ENCODE measurements at places on chromosomes 3 and 15.

- peak; percentile 82 for DNase-seq
Measured at GRCh38 chr15:57861034-57861638, 154.6 kb downstream of the POLR2M start.

DNA sequence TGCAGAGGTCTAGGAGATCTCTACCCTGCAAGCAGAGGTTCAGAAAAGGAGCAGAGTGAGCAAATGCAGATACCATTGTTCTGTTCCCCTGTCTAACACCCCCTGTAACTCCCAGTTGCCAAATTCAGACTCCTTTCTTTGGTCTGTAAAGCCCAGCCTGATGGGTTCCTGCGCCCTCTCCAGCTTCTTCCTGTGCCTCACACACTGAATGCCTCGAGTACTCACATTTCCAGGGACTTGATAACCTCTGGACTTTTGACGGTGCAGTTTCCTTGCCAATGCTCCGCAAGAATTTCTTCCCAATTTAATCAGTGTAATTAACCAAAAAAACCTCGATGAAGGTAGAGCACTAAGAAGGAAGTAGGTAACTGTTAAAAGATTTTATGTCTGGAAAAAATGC, 19.3 kb downstream of the PDE8A start:
- DNase-seq, result no peak

DNA sequence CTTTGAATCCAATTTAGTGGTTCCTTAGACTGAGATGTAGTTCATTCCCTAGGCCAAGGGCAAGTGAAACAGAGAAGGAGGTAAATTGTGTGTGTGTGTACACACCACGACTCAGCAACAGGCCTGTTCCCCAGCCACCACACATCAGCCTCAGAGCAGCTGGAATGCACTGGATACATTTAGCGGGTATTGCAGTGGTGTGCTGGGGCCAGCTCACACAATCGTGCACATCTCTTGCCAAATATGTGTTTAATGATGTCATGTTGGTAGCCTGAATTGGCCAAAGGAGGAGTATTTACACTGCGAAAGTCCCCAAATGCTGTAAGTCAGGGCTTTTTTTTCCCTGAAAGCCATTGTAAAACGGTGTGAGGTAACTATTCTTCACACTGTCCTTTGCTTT, 82.3 kb downstream of the RBPMS2 start:
- DNase-seq, result peak; percentile 25

DNA sequence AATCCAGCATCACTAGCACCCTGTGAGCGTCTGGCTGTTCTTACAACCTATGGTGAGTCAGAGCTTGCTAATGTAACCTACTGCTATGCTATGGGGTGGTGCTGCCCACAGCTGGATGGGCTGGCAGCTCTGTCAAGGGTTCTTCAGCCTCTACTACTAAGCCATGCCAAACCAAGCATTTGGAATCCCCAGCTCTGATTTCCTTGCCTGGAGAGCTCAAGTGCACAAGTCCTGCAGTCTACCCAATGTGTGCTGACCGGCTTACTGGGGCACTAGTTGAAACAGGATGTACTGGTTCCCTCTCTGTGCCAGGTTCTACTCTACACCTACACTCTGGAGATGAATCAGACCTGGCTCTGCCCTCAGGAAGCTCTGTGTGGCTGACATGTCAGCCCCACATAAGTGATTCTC, 4.2 kb downstream of the TEX264 start:
- no peak for DNase-seq

- no peak for DNase-seq
Measured at GRCh38 chr15:91950054-91950453, 96.5 kb downstream of the SLCO3A1 start.

- peak; percentile 41 for DNase-seq
Measured at GRCh38 chr3:42063888-42064287, 27.3 kb upstream of the TRAK1 start.

DNA sequence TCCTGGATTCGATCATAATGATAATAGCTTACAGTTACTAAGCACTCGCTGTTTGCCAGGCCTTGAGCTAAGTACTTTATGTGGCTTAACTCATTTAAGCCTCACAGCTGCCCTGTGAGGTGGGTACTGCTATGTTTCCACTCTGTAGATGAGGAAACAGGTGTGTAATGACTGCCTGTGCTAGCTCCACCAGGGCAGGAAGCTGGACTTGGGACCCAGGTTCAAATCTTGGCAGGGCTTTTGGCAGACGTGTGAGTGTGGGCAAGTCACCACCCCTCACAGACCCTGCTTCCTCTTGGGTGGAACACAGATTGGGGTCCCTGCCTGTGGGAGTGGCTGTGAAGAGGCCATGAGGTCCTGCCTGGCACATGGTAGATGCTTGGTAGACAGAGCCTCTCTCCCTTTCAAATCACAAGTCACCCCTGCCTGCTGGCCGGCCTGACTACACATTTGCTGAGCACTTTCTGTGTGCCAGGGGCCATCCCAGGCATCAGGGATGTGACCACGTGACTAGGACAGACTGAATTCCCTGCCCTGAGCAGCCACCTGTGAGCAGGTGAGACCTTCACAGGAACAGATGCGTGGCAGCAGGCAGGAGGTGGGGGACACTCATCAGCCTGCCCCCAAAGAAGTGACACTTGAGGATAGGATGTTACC, 3.7 kb downstream of the EFCC1 start:
- no peak for DNase-seq

GRCh38 chr3:65078748-65079147, 390.9 kb upstream of the ADAMTS9 start:
- no peak for DNase-seq

GRCh38 chr3:51243924-51244323, 141.2 kb upstream of the MANF start:
- DNase-seq, result peak; percentile 37

DNA sequence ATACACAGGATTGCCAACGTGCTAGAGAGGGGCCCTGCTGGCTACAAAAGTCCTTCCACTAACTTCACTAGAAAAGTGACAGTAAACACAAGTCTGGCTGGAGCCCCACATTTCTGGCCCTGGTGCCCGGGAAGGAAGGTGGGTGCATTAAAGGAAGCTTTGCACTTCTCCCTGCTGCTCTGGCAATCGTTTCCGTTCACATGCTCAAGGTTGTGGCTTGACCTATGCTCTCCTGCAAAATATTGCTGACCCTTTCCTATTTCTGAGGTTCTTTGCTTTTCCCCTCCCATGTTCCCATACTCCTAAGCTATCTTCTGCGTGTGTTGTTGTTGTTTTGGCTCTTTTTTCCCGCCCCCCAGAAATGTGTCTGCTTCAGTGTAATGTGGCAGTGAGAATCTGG, 9.1 kb upstream of the CCR3 start:
- no peak for DNase-seq

DNA sequence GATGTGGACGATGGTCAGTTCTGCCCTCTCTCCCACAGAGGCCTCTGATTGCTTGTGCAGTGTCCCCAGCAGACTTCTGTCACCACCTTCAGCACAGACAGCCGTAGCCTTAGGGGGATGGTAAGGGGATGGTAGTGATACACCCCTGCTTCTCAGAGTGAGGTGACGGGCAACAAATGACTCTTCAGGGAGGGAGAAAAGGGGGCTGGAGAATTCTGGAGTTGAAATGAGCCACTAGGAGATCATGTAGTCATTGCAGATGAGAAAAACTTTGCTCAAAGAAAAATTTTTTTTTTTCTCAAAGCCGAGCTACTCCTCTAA, 29.6 kb upstream of the TIMP4 start:
- DNase-seq, result no peak

GRCh38 chr3:184619369-184619768, 57.8 kb downstream of the EPHB3 start:
- DNase-seq, result no peak

Data from hematopoietic multipotent progenitor cell treated with erythropoietin and hydrocortisone succinate and interleukin-3 and kit ligand, for 6 days (in vitro differentiated cells).